ENCODE measurements at places on chromosomes 1 and 21.
A peak's percentile ranks its signal among the peaks of the same experiment; 100 is the strongest.

DNA sequence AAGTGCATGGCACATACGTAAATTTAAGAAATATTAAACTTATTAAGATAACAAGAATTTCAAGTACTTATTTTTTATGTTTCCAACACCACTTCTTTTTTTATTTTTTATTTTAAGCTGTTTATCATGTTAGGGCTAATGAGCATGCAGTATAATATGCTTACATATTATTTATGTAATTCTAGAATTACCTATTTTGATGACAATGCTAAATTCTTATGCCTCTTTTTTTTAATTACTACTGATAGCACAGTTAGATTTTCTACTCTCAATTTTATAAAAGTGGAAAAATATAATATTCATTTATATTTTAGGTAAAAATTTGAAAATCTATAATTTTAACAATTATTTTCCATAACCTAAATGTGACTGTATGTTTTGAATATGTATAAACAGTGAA lies 713.0 kb downstream of the MRPL39 start:
- no peak for DNase-seq

DNA sequence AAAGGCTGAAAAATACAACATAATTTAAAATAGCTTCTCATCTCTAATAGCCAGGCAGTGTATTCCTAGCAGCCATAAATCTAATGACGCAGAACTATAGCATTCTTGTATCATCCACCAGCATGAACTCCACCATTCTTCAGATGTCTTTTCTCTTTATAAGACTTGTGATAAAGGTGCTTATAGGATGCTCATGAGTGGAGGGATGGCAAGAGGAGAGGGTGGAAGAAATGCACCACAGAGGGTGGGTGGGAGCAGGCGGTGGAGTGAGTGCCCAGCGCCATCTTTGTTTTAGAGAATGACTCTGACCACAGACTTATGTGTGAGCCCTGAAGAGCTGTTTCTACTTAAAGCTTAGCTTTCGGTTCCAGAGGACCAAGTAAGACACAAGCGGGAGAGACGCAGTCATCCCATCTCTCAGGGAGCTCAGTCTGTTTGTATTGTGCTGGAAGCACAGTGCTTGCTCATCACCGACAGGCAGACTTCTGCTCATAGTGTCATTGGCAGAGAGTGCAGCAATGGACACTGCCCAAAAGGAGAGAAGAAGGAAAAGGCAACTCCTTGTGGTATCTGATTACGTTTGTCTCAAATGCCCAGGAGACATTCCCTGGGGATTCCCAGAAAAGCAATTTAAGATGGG lies 65.6 kb downstream of the KCNJ15 start:
- no peak for DNase-seq

- no peak for DNase-seq
Measured at GRCh38 chr1:195970209-195970608, 638.0 kb downstream of the KCNT2 start.

- no peak for DNase-seq
Measured at GRCh38 chr1:66275601-66276023, 258.3 kb upstream of the SGIP1 start.

DNA sequence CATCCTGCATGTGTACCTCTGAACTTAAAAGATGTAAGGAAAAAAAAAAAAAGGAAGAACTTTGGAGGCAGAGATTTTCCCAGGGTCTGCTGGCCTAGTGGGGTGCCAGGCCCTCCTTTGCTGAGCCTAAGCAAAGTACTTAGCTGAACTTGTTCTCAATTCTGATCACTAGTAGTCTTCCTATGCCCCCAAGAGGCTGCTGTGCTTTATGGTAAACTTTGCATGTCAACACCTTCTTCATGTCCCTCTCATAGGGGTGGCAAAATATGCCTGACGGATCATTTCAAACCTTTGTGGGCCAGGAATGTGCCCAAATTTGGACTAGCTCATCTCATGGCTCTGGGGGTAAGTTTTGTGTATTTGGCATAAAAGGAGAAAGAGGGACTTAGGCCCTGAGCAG lies 1.4 kb upstream of the USP21 start:
- DNase-seq: no peak

DNA sequence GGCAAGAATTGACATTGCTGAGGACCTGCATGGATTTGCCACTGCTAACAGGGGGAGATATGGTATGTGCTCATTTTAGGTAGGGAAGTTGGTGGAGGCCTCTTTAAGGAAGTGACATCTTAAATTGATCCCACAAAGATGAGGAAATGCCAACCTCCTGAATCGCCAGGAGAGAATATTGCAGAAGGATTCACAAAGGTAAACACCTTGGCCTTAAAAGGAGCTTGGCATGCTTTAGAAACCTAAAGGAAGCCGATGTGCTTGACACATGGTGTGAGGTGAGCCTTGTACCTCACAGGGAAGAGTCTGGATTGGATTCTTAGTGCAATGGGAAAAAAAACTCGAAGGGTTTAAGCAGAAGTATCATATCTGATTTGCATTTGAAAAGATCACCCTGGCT lies 470.5 kb upstream of the DAB1 start:
- no peak for DNase-seq

DNA sequence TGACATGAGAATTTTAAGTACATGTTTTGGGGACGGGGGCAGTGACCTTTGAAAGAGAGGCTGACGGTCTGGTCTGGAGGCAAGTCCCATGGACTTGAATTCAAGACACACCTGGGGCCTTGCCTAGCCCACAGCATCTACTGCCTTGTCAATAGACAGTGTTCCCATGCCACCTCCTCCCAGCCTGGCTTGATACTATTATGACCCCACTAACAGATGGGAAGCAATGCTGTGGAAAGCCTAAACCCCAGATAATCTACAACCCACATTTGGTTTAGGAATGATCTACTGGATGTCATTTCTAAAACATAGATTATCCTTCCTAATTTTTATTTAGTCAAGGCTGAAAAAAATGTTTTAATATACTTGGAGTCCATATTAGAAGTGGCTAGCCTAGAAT lies 17.8 kb upstream of the NFASC start:
- no peak for DNase-seq

- DNase-seq: no peak
Measured at GRCh38 chr1:175649416-175649815, 94.0 kb downstream of the TNR start.

- no peak for DNase-seq
Measured at GRCh38 chr1:196306421-196306820, 301.8 kb downstream of the KCNT2 start.

GRCh38 chr1:238404921-238405320 lies 514.2 kb upstream of the ZP4 start:
- DNase-seq: peak; percentile 57

GRCh38 chr21:34223376-34223775 lies 140.4 kb upstream of the KCNE2 start:
- DNase-seq: no peak

- DNase-seq: no peak
Measured at GRCh38 chr1:236066054-236066453, 1.2 kb upstream of the NID1 start.

- no peak for DNase-seq
Measured at GRCh38 chr1:215772151-215772550, 205.0 kb downstream of the KCTD3 start.

DNA sequence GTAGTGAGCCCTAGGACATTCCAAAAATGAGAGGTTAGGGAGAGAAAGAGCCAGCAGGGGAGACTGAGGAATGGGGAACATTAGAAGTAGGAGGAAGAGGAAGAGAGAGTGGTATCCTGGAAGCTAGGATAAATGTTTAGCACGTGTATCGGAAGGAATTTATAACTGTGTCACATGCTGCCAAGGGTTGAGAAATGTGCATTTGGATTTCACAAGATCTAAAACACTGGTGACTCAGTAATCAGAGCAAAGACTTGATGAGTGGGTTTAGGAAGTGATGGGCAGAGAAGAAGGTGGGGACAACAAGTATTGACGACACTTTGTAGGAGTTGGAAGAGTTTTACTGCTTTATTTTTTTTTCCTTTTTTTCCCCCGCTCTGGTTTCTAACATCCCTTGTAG lies 193.9 kb downstream of the FMN2 start:
- DNase-seq: peak; percentile 83

DNA sequence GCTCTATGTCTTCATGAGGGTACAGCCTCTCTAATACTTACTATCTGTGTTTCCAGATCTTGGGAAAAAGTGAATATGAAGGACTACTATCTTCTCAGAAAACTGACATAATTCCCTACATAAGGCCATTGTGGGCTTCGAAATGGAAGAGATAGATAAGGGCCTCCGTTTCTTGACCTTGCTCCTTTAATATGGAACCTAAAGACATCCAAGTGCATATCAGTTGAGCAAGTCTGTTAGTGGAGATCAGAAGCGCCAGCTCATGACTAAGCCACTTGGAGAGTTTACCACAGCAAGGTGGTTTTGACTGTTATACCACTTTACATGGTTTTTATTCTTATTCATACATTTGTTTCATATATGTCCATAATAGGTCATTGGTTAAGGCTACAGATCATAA lies 35.3 kb upstream of the FCER1A start:
- DNase-seq: peak; percentile 65

GRCh38 chr1:238647877-238648276 lies 738.5 kb upstream of the CHRM3 start:
- peak; percentile 100 for DNase-seq

DNA sequence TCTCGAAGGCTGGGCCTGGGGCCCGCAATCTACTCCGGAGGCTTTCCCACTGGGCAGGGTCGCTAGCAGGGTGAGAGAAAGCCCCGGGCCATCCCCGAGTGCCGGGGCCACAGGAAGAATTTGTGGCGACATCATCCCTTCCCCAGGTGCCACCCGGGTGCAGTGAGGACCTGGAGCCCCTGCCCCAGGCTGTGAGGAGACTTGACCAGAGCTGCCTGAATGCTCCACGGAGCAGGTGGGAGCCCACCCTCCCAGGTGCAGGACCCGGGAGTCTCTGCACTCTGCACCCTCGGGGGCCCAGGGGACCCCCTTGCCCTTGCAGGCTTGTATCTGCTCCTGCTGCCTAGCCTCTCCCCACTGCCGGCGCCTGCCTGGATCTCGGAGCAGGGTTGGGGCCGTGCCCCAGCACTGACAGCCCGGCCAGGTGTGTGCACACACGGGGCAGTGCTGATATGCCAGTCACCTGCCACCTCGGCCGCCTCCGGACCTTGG lies 67.5 kb upstream of the RGS7 start:
- DNase-seq: no peak

DNA sequence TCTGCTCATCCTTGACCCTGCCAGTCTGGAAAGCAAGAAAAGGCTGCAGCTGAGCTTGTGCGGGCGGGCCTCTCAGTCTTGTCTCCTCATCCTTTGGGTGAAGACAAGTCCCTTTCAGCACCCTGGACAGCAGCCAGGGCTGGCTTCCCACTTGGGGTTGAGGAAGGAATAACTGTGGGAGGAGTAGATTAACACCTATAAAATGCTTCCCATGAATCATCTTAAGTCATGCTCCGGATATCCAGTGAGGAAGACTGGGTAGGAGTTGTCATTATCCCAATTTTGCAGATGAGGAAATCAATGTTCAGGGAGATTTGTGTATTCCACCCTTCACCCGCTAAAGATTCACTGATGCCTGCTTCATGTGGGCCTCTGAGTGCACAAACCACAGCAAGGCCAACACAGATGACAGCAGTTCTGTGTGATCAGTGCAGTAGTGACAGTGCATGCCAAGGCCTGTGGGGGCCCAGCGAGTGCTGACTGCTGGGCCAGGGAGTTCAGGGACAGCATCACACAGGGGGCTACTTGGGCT lies 20.1 kb upstream of the COL16A1 start:
- DNase-seq: peak; percentile 76

DNA sequence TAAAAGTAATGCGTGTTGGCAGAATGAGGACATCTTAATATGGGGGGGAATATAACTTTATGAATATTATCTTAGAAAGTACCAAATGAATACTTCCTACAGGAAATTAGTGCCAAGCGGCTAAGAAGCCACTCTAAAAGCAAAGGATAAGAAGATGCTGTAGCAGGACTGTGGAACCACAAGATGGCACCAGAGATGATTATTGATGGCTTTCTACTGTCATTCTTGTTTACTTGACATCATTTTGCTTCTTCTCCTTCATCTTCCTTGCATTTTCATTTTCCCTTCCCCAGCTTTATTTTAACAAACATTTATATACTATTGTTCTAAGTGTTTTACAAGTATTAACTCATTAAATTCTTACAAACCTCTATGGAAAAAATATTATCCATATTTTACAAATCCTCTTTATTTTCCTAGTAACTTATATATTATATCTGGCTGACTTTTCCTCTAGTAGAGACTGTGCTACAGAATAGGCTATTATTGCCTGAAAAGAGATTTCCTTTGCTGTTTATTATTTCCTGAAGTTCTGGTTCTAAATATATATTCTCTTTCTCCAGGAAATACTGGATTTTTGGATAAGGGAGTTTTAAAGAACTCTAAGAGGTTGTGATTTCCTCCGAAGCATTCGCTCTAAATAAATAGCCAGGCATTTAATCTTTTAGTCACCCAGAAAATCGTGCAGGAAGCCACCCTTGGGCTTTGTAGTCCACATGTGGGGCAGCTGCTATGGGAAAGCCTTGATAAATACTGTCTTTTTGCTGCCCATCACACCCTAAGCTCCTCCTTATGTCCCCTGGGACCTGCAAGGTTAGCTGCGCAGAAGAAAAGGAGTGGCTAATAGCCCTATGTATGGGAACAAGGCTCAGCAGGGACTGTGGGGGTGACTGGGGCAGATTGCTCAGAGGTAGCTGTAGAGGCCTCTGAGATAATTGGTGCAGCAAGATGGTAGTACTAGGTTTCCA lies 69.8 kb downstream of the TPR start:
- peak; percentile 34 for DNase-seq

GRCh38 chr1:110639724-110640386 lies 33.7 kb upstream of the KCNA2 start:
- no peak for DNase-seq

- DNase-seq: peak; percentile 69
Measured at GRCh38 chr21:38920631-38921398, 115.1 kb downstream of the ETS2 start.

GRCh38 chr1:229538945-229539344 lies 19.6 kb downstream of the ABCB10 start:
- no peak for DNase-seq

DNA sequence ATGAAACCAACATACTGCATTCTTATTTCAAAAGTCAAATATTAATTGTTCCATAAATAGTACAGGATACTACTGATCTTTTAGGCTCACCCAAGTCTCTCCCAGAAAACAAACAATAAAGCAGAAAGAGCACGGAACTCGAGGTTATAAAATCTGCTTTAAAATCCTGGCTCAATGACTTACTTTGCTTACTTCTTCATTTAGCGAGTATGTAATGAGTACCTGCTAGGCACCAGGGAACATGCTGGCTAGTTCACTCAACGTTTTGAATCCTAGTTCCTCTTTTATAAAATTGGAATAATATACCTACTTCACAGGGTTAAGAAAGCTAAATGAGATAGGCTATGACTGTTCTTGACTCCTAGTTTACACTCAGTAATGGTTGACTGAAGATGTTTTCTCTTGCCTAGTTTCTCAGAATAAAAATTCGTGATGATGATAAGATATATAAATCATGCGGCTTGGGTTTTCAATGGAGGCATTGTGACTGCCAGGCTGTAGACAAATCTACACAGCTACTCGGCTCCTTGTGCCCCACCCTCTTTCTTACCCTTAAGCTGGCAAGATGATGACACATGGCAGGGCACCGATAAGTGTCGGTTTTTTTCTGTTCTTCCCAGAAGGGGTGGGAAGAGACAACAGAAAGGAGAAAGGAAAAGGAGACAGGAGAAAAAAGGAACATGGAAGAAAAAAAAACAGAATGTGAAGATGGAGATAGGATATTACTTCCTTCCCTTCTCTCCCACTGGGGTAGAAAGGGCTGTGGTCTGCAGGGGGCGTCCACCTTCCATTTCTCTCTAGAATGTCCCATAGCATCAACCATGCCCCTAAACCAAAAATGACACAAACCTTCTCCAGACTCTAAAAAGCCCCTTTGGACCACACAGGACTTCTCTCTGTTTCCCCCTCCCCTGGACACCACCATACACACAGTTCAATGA lies 507.1 kb downstream of the SMYD3 start:
- DNase-seq: no peak

- DNase-seq: peak; percentile 15
Measured at GRCh38 chr1:62435231-62436038, 1.4 kb upstream of the USP1 start.

All from amniotic epithelial cell (primary cell).